Uterus (tissue), 4 donors: ENCODE measurements at places on chromosomes 1 and 21. TPM values are rescaled to one million over a fixed set of nuclear protein-coding genes. Genes with fewer than 3 reads are reported as not detected.

Gene S100A14
- 6.2 TPM for total RNA-seq

DNA sequence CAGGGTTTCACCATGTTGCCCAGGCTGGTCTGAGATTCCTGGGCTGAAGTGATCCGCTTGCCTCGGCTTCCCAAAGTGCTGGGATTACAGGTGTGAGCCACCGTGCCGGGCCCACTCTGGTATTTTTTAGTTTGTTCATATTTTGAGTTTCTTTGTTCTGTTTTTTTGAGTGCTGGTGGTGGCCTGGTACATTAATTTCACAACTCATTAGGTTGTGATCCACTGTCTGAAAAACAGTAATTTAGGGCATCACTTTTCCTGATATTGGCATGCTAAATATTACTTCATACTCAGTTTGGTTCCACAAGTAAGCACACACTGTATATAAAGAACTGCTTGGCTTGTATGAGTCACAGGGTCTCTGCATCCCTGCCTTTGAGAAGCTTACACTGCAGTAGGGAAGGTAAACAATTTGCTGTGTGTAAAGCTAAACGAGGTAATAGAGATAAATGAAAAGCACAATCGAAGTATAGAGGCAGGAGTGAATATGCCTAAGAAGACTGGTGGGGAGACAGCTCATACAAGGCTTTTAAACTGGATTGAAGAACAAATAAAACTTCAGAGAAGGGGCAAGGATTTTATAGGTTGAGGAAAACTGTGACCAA is 7.7 kb downstream of the SNX27 start:
- DNase-seq, result no peak
- no peak overlapping the region for H3K4me3 ChIP-seq
- peak overlapping the region; percentile 3 for H3K27ac ChIP-seq
- no peaks in the 10 kb centered on the region for H3K4me1 ChIP-seq

DNA sequence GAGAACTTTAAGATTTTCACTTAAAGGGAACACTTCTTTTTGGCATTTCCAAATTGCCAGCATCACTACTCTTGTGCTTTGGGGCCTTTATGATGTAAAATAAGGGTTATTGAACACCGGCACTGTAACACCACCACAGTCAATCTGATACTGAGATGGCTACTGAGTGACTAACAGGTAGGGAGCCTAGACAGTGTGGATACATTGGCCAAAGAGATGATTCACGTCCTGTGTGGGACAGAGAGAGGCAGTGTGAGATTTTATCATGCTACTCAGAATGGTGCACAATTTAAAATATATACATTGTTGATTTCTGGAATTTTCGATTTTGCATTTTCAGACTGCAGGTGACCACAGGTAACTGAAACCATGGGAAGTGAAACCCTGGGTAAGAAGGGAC is 261.6 kb downstream of the SPATA17 start:
- H3K27me3 ChIP-seq, result no peaks in the 10 kb centered on the region
- H3K4me1 ChIP-seq, result no peaks in the 10 kb centered on the region
- H3K4me3 ChIP-seq, result no peak overlapping the region
- no peak overlapping the region for H3K27ac ChIP-seq
- H3K36me3 ChIP-seq, result no peaks in the 10 kb centered on the region

DNA sequence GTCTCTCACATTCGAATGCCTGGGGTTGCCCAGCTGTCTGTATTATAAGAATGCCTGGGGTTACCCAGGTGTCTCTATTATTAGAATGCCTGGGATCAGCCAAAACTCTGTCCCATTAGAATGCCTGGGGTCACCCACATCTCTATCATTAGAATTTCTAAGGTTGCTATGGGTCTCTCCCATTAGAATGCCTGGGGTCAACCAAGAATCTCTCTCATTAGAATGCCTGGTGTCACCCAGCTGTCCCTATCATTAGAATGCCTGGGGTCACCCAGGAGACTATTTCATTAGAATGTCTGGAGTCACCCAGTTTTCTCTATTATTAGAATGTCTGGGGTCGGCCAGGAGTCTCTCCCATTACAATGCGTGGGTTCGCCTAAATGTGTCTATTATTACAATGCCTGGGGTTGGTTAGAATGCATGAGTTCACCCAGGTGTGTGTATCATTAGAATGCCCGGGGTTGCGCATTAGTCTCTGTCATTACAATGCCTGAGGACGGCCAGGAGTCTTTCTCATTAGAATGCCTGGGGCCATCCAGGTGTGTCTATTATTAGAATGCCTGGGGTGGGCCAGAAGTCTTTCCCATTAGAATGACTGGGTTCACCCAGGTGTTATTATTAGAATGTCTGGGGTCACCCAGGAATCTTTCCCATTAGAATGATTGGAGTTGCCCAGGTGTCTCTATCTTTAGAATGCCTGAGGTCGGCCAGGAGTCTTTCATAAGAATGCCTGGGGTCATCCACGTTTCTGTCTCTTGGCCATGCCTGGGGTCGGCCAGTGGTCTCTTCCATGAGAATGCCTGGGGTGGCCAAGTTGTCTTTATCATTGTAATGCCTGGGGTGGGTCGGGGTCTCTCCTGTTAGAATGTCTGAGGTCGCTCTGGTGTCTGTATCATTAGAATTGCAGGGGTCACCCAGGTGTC is 59.6 kb downstream of the RNF187 start:
- no peak overlapping the region for H3K4me3 ChIP-seq
- H3K36me3 ChIP-seq, result no peaks in the 10 kb centered on the region
- H3K27ac ChIP-seq, result no peak overlapping the region
- DNase-seq, result no peak
- H3K27me3 ChIP-seq, result no peaks in the 10 kb centered on the region

DNA sequence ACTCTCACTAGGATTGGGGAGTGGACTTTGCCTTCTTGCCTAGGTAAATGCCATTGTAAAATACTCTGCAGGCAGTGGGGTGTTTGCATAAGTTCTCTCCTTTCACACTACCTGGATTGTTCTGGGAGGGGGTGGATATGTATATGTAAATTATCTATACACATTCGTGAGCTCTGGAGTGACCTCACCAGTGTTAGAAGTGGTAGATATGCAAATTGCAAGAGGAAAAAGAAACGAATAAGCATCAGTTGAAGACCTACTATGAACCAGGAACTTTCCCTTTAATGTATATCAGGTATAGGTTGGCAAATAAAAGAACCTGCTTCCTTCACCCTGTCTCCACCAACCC is 1.5 kb upstream of the ARHGEF11 start:
- H3K4me1 ChIP-seq, result peaks cover 5% of the 10 kb centered on the region
- no peak for DNase-seq
- no peaks in the 10 kb centered on the region for H3K27me3 ChIP-seq
- no peak overlapping the region for H3K4me3 ChIP-seq
- H3K27ac ChIP-seq, result no peak overlapping the region

DNA sequence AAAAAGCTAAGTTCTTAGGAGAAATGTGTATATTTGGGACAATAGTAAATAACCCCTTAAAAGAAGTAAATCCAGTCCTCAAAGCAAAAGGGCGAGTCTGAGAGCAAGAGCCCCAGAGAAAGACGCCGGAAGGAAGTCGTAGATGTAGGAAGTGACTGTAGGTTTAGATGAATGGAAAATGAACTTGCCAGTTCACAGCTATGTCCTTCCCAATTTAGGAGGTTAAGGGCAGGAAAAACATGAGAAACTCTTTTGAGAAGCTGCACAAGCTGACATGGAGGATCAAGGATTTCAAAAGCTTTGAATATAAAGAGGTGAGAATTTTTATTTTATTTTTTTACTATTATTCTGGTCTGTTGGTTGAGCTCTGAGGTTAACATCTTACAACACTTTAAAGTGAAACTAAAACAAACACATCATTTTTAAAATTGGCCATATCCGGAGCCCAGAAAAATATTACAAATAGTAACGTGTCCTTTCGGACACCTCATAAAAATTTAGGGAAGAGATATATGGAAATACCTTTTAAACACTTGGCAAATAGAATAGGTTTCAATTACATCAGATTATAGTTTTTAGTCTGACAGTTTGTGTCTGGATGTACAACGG is 1178.6 kb downstream of the MRPL39 start:
- no peaks in the 10 kb centered on the region for H3K36me3 ChIP-seq
- H3K4me1 ChIP-seq, result no peaks in the 10 kb centered on the region
- H3K27me3 ChIP-seq, result no peaks in the 10 kb centered on the region
- no peak for DNase-seq
- H3K4me3 ChIP-seq, result no peak overlapping the region

DNA sequence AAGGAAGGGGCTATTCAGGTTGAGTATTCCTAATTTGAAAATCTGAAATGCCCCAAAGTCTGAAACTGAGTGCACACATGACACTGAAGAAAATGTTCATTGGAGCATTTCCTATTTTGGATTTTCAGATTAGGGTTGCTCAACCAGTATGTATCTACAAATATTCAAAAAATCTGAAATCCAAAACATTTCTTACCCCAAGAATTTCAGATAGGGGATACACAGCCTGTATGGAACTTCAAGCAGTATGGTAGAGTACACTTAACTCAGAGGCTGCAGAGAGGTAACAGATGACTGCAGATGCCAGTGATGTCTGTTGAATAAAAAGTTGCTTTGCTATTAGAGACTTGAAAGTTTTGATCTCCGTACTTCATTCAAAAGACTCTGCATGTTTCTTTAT is 19.0 kb downstream of the YTHDF2 start:
- no peak overlapping the region for H3K27ac ChIP-seq
- no peaks in the 10 kb centered on the region for H3K27me3 ChIP-seq
- no peaks in the 10 kb centered on the region for H3K36me3 ChIP-seq
- no peak for DNase-seq
- H3K4me1 ChIP-seq, result peaks cover 18% of the 10 kb centered on the region

DNA sequence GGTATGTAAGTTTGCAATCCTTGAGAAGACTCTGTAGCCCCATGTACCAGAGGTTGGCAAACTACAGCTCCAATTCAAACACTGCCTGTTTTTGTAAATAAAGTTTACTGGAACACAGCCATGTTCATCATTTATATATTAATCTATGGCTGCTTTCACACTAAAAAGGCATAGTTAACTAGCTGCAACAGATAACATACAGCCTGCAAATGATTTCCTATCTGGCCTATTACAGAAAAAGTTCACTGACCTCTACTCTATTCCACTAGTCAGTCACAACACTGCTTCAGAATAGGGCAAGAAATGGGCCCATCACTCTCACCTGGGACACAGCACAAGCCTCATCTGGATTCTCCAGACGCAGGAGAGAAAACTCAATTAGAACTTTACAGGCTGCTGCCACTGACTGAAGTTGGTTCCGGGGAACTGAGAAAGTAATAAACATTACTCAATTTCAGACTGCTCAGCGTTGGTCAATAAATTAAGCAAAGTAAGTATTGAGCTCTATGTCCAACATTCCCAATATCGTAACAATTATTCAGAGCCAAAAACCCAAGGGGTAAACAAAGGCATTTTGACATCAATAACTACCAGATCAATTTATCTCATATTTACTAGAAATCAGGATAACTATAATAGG is 10.6 kb downstream of the UBR4 start:
- no peaks in the 10 kb centered on the region for H3K27me3 ChIP-seq
- no peak for DNase-seq
- H3K36me3 ChIP-seq, result no peaks in the 10 kb centered on the region
- no peaks in the 10 kb centered on the region for H3K4me1 ChIP-seq

GRCh38 chr21:15986277-15986676 is 256.5 kb downstream of the USP25 start:
- no peaks in the 10 kb centered on the region for H3K27me3 ChIP-seq
- DNase-seq, result no peak
- no peak overlapping the region for H3K27ac ChIP-seq
- H3K4me1 ChIP-seq, result no peaks in the 10 kb centered on the region
- no peak overlapping the region for H3K4me3 ChIP-seq

DNA sequence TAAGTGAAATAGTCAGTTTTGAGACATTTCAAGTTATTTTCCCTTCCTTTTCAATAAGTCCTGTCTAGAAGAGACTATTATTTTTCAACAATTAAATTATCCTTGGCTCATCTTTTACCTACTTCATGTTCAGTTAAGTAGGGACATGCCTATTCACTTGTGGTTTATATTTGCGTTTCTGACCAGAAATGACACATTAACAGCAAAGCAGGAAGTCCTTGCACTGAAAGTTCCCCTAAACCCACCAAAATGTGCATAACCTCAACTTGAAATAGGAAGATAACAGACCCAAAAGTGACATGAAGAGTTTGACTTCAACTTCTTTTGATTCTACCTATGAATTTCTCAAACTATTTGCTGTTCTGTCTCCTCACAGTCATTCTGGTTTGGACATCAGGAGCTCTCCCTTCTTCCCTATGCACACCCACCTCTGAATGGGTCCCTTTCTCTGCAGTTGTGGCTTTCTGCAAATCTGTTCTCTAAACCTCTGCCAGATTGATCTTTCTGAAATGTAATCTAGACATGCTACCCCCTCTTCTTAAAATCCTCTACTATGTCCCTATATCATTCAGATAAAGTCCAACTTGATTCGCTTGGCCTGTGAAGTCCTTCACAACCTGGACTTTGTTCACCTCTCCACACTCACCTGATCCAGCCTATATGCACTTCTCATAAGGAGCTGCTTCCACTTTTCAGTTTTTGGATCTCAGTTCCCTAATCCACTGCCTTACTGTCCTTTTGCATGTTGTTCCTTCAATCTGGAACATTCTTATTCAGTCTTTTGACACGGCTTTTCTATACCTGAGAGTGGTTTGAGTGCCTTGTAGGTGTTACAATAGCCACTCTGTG is 661.5 kb upstream of the ADGRL4 start:
- H3K27me3 ChIP-seq, result no peaks in the 10 kb centered on the region
- no peaks in the 10 kb centered on the region for H3K4me1 ChIP-seq
- no peaks in the 10 kb centered on the region for H3K36me3 ChIP-seq
- H3K27ac ChIP-seq, result no peak overlapping the region
- DNase-seq, result no peak

DNA sequence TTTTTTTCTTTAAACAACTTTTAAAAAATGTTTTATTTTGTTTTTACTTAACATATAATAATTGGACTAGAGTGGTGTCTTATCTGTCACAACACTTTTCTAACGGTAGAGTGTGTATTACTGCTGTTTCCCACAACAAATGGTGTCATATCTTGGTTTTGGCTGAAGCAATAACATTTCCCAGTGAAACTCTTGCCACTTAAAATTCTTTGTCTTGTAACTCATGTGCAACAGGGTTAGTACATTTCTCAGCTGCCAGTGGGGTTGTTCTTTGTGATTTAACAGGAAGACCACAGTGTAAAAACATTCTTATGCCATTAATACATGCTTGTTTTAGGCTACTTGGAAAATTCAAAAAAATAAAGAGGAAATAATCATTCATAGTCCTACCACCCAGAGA is 43.5 kb downstream of the ALPL start:
- H3K4me1 ChIP-seq, result no peaks in the 10 kb centered on the region
- DNase-seq, result no peak
- no peaks in the 10 kb centered on the region for H3K36me3 ChIP-seq
- no peak overlapping the region for H3K27ac ChIP-seq
- H3K27me3 ChIP-seq, result no peaks in the 10 kb centered on the region

GRCh38 chr1:118783095-118783758 is 204.9 kb downstream of the TBX15 start:
- no peaks in the 10 kb centered on the region for H3K36me3 ChIP-seq
- no peak for DNase-seq
- H3K4me1 ChIP-seq, result no peaks in the 10 kb centered on the region
- no peaks in the 10 kb centered on the region for H3K27me3 ChIP-seq

DNA sequence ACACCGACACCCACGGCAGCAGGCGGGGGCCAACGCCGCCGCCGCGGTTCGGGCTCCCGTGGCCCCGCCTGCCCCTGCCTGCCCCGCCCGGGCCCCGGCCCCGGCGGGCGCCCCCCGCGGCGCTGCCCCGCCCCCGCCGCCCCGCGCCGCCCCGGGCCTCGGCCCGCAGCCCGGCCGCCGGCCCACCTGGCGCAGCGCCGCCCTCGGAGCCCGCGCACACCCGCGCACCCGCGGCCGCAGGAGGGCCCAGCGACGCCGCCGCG is at the start of gene WNT3A:
WNT3A (plus strand) TSS at position 213 of the 263 bp plus-strand sequence. CDS start 131 bp downstream, outside the sequence.
- no peak within 1 kb of the TSS for H3K27ac ChIP-seq
- H3K36me3 ChIP-seq, result no peaks in the 10 kb centered on the region
- H3K27me3 ChIP-seq, result peaks cover 28% of the 10 kb centered on the region
- H3K4me1 ChIP-seq, result no peaks in the 10 kb centered on the region
- DNase-seq, result no peak
- H3K4me3 ChIP-seq, result no peak within 1 kb of the TSS
